ENCODE measurements at places on chromosomes 12 and 14. TPM values are rescaled to one million over a fixed set of nuclear protein-coding genes. Genes with fewer than 3 reads are reported as not detected.

FAM186B gene
- total RNA-seq: 0.29 TPM

NRXN3 gene
- under 0.01 TPM for total RNA-seq

KRT85 gene
- total RNA-seq: not detected

GCN1 gene
- 92.5 TPM for total RNA-seq

DYNLL1 gene
- total RNA-seq: 210 TPM

KRT82 gene
- not detected for total RNA-seq

- no peak for DNase-seq
These were observed 1.9 kb downstream of the RIMKLB start for GRCh38 chr12:8699714-8700113.

- DNase-seq: peak; percentile 33
These were observed 151.8 kb upstream of the HMGA2 start for GRCh38 chr12:65672441-65672840.

- DNase-seq: no peak
These were observed 34.5 kb upstream of the DCD start for GRCh38 chr12:54682674-54683073.

DNA sequence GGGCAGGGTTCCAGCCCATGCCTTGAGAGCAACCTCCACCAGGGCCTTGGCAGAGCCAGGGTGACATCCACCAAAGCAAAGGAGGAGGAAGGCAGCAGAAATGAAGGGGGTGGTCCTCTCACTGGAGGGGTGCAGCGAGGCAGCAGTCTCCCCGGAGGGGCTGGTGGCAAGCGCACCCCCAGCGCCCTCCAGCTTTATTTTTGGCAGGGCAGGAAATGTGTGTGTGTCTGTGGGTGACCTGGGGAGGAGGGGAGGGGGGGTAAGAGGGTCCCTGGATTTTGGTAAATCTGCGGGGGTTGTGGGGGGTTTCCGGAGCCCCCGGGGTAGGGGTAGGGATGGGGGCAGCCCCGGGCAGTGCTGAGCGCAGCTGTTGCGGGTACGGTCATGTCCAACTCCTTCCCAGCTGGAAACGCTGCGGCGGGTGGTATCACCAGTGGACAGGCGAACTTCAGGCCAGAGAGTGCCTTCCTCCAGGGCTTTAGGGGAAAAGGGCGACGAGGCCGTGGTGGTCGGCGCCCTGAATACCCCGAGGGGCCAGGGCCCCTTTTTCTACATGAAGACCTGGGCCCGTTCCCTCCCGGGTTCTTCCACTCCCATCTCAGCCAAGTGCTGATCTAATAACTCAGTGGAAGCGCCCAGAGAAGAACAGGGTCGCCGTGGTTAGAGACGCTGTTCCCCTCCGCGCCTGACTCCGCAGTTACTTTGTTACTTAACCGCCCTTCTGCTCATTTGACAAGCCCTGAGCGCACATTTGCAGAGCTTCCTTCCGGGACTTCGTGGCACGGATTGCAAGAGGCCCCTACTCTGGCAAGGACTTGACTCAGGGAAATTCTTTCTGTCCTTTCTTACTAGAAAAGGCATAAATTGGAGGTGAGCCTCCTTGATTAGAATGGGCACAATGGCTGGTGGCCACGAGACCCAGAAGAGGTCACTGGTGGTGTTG, 55.2 kb downstream of the FOS start:
- no peak for DNase-seq

DNA sequence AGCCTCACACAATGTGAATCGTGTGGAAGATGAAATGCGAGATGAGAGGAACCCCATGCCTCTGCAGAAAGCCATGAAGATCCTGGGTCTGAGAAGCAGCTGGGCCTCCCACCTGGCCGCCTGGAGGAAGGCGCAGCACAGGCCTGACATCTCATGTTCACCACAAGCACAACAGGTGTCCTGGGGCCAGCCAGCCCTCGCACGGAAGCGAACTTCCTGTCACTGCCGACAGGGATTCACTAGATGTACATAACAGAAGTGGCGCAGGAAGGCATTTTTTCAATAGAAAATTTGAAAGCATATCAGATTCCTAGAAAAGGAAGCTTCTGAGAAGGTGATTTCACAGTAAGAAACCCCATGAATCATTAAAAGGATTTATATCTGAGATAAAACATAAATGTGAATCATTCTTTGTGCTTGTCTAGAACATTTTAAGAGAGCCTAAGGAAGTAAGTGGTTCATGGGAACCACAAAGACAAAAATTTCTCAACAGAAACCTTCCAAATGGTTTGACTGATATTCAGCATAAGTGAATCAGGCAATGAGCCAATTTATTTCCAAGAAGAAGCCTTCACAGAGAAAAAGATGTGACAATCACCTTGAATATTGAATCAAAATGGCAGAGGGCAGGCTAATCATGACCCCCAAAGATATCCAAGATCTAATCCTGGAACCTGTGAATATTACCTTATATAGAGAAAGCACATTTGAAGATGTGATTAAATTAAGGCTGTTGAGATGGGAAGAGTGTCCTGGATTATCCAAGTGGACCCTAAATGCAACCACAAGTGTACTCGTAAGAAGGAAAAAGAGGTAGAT, 311.9 kb downstream of the DUSP6 start:
- peak; percentile 78 for DNase-seq

DNA sequence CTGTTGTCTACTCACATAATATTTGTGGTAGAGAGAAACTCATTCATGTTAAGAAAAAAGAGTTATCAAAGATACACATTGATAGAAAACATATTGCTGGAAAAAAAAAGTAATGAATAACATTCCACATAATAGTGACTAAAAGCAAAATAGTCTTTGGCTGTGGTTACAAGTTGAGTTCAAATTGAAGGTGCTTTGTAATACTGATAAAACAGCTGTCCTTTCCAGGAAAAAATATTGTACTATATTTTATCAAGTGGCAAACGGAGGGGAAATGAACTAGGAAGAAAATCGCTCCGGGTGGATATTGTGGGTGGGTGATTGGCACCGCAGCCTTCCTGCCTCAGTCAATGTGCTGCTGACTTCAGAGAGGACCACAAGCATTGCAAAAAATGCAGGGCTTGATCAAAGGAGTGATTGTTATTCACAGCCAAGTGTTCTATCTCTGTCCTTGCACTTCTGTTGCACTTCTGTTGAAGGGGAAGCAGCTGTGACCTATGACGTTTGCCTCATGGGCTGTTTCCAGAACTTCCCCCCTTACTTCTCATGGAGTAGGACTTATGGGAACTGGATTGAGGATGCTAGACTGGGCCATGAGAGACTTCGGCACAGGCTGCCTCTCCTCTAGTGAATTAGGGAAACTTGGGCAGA, 114.4 kb downstream of the VRK1 start:
- DNase-seq: no peak

DNA sequence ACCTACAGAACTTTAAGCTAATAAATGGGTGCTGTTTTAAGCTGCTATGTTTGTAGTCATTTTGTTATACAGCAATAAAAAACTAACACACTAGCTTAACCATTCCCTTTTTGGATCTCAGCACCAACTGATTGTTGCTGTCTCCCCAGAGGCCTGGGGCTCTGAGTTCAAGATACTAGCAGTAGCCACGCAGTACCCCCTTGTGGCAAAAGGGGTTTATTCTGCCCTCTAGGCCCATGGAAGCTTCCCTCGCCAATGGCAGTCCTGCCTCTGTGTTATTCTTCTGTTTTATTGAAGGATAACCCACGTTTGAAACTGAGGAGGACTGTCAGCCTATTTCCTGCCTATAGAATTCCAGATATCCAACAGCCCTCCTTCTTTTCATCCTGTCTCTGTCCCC, 455.3 kb upstream of the ATP2B1 start:
- DNase-seq: no peak

DNA sequence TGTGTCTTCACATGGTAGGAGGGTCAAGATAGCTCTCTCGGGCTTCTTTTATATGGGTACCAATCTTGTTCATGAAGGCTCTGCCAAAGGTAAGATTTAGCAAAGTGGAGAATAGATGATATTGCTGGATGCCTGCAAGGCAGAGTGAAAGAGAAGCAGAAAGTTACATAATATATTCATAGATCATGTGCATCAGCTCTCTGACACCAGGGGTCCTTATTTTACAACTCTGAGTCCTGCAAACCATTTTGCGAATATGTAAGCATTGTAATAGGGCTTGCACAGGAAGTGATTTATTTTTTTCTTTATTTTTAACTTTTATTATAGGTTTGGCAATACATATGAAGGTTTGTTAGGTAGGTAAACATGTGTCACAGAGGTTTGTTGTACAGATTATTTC, 31.8 kb downstream of the CRADD start:
- DNase-seq: no peak

- peak; percentile 89 for DNase-seq
These were observed 109.4 kb downstream of the DACT1 start for GRCh38 chr14:58747181-58747580.

DNA sequence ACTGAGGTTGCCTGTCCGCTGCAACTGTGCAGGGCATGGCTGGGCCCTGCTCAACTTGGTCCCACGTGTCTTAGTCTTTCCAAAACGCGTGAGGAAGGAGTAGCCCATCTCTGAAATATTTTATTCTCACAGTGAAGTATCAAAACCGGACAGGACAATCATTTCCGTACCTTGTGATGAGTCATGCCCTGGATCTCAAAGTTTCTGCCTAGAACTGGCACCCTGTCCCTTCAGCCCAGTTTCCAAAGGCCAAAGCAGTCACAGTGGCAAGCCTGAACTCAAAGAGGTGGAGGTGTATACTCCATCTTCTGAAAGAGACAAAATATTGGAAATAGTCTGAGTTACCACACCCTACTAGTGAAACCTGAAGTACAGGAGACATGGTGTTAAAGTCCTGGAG, 28.5 kb upstream of the SRGAP1 start:
- DNase-seq: no peak

DNA sequence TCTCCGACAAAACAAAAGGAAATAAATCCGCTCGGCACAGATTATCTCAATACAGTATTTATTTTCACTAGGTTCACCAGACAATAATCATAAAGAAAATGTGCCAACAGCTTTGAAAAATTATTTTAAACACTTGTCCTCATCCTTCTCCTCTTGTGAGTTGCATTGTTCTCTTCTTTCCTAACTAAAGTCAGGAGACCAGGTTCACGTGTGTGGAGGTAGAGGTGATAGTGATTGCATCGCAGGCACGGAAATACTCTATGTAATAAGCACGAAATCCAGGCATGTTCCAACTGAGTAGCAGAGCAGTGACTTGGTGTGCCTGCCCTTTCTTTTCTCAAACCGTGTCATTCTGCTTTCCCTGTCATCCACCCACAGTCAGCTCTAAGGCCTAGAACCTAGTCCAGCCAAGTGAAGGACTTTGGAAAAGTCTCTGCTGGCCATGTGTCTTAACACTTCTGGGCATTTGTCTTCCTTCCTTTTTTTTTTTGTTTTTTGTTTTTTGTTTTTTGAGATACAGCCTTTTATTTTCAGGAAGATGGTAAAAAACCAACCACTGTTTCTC, 939 bp upstream of the SEL1L start:
- no peak for DNase-seq

GRCh38 chr14:51534610-51535011, 117.1 kb upstream of the FRMD6 start:
- DNase-seq: peak; percentile 89

- peak; percentile 88 for DNase-seq
These were observed 285.9 kb downstream of the BMP4 start for GRCh38 chr14:53670701-53671100.

GRCh38 chr12:50574601-50575348, 70.0 kb downstream of the DIP2B start:
- DNase-seq: no peak

- no peak for DNase-seq
These were observed 105.6 kb downstream of the VEZT start for GRCh38 chr12:95323212-95323611.

DNA sequence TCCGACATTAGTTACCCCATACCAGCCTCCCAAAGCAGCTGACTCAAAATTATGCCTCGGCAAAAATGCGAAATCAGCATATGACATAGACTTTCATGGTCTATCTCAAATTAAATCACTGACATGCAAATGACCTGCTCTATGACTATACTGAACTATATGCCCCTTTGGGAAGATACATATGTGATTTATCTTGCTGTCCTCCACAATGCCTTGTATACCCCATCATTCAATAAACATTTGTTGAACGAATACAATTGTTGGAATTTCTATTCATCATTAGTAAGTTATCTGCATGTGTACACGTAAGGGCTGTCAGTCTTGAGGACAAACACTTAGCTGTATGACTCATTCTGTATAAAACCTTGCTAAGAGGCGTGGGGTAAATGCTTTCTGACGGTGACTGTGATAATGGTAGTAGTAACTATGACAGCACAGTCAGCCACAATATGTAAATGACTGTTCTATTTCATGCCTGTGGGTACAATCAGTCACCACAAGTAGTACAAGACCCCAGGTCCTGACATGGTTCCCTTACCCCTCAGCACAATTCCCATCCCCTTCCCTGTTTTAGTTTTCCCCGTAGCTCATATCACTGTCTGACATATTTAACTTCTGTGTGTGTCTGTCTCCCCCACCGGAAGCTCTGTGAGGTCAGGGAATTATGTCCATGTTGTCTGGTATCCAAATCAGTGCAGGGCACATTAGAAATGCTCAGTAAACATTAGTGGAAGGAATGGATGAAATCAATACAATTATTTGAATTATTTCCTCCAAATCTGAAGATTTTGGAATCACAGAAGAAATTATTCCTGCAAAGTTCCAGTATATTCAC, 42.8 kb downstream of the STXBP6 start:
- DNase-seq: peak; percentile 85

DNA sequence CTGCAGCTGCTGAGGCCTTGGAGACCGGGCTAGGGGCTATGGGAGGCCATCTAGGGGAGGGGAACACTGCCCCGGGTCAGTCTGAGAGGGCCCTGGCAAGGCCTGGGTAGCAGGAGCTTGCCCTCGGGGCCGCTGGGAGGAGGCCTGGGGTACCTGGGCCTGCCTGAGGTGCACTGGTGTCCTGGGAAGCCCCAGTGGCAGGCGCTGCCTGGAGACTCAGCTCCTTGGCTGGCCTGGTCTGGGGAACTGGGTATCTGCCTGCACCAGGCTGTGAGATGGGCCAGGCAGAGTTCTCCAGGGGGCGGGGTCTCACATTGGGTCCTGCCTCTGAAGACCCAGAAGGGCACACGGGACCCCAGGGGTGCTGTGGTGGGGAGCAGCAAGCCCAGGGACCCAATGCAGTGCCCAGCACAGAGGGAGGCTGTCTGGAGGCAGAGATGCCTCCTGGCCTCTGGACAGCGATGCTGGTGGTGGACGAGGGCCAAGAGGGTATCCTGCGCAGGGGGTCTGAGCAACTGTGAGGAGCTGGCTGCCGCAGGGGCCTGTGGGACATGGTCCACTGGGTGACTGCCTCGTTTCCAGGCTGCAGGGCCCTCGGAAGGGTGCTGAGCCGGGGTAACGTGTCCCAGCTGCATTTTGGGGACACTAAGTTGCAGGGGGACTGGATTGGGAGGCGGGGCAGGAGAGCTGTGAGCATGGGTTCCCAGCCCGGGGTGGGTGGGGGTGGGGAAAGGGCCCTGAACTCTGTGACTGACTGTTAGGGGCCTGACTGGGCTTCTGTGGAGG, 7.4 kb upstream of the MTA1 start:
- no peak for DNase-seq

GRCh38 chr12:9449181-9449580, 158.5 kb downstream of the KLRB1 start:
- DNase-seq: no peak

DNA sequence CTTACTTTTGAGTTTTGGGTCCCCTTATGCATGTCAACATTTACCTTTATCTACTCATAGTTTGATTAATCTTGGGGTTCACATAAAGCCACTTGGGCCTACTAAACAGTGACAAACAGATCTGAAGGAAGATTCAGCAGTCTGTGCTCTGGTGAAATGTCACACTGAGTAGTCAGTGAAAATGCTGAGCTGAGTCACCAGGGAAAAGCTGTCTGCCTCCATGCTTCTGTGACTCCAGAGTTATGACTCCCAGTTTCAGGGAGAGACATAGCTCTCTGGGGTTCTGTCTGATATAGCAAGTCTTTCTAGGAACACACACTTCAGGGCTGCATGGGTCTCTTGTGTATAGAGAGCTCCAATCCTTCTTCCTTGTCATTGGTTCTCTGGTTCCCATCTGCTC, 406.3 kb upstream of the FAR2 start:
- peak; percentile 35 for DNase-seq

Measured in mammary epithelial cell (primary cell).